ENCODE measurements at places on chromosomes 2 and 18.

DNA sequence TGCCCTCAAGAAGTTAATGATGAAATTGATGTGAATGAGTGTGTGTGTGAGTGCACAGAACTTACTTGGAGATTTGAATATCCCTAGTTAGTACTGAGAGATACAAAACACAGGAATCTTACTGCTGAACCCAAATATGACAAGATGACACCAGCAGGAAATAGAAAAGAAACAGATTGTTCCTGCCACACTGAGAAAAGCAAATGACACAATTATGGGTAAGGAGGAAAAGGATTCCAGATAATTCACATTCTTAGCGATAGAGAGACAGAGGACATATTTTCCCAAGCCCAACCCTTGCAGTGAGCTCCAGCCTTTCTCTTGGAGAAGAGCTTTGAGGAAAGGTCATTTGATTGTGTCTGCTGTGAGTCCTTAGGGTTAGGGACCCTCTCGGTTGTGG, 105.7 kb upstream of the SMIM21 start:
- no peak for DNase-seq

- DNase-seq: no peak
These were observed 209.5 kb upstream of the TWIST2 start for GRCh38 chr2:238638100-238638981.

- no peak for DNase-seq
These were observed 33.2 kb downstream of the SLC38A11 start for GRCh38 chr2:164922134-164922533.

DNA sequence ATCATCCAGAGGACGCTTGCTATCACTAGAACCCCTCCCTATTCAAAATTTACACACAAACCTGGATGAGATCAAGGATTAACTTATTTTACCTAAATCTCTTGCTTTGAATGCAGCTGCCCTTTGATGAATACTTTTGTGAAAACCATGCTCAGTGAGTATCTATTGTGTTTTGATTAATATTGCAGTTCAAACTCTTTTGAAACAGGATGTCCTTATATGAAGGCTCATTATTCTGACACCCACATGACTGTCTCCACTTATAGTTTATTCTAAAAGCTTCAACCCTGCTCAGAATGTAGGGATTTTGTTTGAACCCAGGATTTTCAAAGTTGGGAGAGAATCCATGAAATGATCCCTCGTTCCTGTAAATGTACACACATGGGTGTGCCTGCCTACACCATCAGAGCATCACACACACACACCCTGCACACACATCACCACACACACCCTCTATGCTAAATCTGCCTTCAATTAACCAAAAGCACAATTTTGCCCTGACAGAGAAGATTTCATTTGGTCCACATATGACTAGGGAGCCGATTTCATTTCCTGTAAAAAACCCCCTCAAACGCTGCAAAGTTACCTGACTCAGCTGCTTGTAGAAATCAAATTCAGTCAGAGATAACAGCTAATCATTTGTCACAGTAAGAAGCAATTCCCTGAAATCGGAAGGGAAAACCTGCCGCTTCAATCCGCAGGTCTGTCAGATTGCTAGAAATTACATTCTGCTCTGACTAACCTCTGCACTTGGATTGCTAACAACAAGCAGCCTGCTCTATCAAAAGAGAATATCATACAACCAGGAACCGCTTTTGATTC, 65.2 kb downstream of the ZEB2 start:
- DNase-seq: no peak

DNA sequence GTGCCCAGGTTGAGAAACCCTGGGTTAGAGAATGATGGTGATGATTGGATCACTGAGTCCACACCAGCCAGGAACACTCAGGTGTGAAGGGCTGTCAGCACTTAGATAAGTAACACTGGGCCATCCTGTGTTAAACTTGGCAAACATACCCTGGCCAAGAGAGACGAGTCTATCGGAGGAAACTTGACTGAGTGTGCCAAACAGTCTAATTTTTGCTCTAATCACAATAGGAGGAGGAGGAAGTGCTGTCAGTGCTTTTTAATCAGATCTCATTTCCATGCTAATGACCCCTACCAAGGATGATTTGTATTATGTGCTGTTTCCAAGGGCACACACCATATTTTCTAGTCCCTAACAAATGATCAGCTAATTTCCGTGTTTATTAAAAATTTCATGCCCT, 63.8 kb upstream of the SEC11C start:
- no peak for DNase-seq

- DNase-seq: no peak
These were observed 817.1 kb upstream of the FSHR start for GRCh38 chr2:49971453-49971852.
